Activated T-cell treated with anti-CD3 and anti-CD28 coated beads for 4 hours (primary cell): ENCODE measurements at places on chromosomes 4 and X.

DNA sequence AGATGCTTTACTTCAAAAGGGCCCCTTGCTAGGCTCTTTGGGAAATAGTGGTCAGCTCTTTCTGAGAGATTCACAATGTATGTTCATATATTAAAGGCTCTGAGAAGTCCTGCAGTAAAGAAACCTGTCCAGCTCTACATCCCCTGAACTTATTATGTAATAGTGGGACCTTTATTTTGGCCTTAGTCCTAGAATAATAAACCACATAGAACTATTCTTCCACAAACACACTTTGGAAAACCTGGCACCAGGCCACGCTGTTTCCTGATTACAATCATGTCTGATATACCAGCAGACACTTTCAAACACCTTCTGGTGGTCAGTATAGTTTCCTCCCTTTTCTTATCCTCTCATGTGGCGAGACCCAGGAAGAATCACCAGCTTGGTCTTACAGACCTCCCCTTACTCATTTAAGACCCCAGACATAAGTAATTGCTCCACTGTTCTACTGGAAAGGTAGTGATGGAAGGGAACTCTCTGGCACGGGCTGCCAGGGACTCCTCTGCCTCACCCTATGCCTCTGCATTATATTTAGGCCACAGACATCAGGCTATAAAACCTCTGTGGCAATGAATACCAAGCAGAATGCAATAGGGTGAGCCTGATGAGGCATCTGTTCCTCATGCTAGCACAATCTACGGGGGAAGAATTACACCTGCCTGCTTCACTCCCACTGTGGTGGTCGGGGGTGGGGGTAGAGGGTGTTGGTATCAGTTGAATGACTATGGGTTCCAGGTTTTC, 5.7 kb upstream of the PPEF1 start:
- no peak for DNase-seq

DNA sequence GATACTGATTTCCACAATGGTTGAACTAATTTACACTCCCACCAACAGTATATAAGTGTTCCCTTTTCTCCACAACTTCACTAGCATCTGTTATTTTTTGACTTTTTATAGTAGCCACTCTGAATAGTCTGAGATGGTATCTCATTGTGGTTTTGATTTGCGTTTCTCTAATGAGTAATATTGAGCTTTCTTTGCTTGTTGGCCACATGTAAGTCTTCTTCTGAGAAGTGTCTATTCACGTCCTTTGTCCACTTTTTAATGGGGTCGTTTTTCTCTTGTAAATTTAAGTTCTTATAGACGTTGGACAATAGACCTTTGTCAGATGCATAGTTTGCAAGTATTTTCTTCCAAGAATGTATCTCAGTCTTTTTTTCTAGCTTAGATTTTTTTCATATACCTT, 10.0 kb downstream of the FBXW7 start:
- DNase-seq, result no peak

DNA sequence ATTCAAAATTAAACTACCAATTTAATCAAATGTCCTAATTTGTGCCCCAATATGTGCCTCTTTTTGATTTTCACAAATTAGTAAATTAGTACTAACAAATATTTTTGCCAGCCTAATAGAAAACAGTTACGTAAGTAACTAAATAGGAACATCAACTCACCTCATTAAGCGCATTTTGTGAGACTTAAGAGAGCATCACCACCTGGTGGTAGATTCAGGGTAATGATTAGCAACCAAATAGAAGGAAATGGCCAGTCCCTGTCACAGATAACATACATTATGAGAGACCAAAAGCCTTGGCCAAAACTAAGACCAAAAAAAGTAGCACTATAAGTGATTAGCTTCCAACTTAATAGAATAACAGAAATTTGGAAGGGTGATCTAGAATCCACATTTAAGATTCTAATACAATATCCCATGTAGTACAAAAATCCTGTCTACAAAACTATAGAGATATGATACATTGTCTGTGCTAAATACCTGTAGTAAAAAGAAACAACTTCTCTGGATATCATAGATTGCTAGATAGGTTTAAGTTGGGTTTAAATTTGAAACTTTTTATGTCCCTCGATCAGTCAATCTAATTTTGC, 46.7 kb downstream of the C4orf46 start:
- DNase-seq, result no peak

DNA sequence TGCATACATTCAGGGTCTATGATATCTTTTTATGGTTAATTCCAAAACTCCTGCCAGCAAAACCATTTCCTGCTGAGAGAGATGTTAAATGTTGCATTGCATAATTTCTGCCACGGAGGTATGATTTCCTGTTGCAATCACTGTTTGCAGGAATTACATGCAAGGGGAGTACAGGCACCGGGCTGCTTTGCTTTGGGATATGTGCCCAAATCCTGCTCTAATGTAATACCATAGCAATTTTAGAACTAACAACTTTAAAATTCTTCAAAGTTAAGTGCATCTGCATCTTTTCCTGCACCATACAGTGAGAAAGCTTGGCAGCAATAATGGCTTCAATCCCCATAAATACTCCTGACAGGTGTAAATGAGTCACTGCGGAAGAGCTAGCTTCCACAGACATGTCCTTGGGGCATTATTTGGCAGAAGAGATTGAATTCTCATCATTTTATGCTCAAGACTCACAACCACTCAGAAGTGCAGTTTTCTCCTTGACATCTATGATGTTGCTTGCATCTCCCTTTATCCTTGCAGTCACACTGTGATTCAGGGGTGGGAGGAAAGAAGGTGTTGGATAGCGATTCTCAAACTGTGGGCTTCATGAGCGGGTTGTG, 29.6 kb downstream of the TRIM2 start:
- no peak for DNase-seq

- DNase-seq, result no peak
Measured at GRCh38 chr4:172740434-172740833, 428.2 kb upstream of the GALNT7 start.

DNA sequence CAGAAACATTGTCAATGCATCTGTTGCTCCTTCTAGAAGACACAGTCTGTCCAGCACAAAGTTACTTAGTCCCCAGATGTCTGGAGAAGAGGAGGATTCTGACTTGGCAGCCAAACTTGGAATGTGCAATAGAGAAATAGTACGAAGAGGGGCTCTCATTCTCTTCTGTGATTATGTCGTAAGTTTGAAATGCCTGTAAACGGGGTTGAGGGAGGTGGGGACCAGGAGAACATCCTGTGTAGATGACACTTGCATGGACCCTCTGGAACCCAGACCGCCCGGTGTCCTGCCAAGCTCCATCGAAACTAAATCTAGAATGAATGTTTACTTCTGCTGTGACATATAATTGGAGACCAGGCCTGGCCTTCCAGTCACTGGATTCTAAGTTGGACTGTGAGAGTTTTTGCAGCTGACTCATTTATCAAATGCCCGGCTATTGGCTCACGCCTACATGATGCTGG, 45.0 kb upstream of the MSANTD1 start:
- DNase-seq, result no peak

DNA sequence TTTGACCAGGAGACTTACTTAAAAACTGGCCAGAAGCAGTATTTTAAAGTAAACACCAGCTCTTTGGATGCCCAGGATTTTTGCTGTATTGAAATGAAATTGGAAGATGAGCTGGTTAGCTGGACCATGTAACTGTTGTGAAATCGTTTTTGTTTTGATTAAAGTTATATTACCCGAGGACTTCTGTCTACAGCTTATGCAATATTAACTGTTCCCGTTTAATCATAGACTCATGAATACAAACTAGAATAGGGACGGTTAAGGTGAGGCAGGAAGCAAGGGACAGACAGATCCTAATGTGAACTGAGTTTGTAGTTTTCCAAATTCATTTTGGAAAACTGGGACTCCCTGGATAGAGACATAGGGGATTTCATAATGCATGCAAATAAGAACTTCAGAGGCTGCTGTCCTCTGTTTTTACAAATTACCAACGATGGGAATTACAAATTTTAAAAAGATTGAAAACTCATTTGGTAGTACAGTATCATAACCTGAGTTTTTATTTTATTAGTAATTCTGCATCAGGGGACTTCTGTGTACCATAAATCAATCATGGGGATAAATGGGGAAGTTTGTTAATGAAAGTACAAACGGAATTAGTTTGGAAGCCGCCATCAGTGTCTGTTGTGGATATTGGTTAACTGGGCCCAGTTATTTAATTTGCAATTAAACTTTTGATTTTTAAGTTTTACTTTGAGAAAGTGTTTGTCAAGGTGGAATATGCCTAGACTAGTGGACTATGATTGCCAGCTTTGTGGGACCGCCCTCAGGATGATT, 304.4 kb downstream of the AFF2 start:
- DNase-seq, result no peak

DNA sequence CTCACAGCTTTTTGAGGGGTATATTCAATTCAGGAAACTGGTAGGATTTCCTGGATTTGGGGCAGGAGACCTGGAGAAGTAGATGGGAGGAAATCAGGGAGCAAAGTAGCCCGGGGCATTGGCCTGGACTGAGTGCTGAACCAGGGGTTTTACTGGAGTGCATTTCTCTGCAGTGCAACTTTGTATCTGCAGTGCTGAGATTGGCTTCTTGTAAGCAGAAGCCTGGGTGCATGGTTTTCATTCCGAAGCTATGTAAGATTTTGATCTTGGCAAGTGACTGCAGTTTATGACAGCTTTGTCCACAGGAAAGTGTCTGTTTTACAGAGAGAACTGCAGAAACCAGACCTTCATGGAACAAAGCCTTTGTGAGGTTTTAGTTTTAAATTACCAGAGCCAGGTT, 158.3 kb downstream of the SPCS3 start:
- no peak for DNase-seq

DNA sequence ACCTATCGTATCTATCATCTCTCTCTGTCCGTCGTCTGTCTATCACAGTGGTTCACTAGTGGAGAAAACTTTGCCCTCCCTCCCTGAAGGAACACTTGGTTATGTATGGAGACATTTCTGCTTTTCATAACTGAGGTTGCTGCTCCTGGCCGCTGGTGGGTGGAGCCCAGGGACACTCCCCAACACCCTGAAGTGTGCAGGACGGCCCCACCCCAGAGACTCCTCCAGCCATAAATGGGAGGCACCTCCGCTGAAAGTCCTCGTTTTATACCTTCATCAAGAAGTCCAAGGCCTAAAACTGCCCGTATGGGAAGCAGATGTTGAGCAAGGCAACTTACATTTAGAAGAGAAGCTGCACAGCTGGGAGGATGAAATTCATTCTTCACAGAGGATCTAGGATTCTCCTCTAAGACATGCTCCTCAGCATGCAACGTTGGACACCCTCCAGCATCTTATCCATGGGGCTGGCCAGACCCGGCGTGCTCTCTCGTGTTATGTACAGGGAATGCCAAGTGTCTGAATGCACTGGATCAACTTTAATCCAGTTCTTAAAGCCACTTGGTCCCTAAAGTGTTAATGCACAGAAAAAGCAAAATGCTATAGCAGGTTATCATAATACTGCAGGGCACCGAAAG, 43.5 kb downstream of the PRKX start:
- no peak for DNase-seq

GRCh38 chrX:46643636-46644035, 70.1 kb downstream of the CHST7 start:
- DNase-seq, result no peak

- no peak for DNase-seq
Measured at GRCh38 chrX:7155163-7155562, 7.2 kb upstream of the PUDP start.

DNA sequence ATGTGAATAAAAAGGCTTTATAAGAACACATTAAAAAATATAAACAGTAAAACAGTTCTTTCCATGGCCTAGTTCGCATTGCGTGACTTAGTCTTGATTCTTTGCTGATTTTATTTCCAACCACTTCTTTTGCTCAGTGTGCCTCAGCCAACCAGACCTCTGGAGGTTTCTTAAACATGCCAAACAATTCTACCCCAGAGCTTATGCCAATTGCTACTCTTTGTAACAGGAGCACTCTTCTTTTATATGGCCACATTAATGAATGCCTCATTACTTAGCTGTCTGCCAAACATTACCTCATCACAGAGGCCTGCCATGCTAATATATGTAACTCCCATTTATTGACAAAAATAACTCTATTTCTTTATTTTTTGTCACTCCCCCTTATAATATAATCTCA, 202.3 kb downstream of the NDST4 start:
- no peak for DNase-seq

- DNase-seq, result peak; percentile 70
Measured at GRCh38 chr4:75939890-75940691, 722 bp downstream of the NAAA start.

- DNase-seq, result peak; percentile 46
Measured at GRCh38 chrX:124388562-124388961, 42.2 kb downstream of the SH2D1A start.

DNA sequence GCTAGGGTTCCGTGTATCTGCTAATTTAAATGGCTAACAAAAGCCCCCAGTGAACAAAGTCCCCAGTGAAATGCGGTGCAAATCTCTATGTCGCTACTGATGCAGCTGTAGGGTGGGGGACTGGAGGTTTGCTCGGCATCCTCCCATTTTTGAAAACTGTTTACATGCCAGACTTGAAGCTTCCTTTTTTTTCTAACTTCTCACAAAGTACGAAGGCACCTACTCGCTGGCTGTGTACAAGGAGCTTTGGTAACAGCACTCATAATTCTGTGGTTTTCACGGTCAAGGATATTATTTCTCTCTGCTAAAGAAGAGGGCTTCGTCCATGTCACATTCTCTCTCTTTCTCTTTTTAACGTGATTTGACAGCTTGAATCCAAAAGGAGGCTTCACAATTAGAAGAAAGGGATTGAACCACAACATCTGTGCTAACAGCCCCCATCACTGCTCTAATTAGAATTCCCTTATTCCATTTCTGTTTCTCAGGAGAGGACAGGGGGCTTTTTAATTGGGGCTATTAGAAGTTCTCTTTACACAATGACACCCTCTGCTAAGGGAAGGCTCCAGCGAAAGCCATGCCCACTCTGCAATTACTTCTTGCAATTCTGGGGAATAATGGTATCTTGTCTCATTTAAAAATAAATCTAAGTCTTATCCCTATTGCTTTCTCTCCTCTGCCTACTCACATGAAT, 46.7 kb downstream of the TMEM156 start:
- DNase-seq, result no peak

- no peak for DNase-seq
Measured at GRCh38 chr4:51840781-51841180, 2.2 kb upstream of the DCUN1D4 start.

- DNase-seq, result no peak
Measured at GRCh38 chr4:1402021-1402515, 4.2 kb downstream of the NKX1-1 start.

- no peak for DNase-seq
Measured at GRCh38 chrX:121569609-121570008, 522.2 kb downstream of the GLUD2 start.

DNA sequence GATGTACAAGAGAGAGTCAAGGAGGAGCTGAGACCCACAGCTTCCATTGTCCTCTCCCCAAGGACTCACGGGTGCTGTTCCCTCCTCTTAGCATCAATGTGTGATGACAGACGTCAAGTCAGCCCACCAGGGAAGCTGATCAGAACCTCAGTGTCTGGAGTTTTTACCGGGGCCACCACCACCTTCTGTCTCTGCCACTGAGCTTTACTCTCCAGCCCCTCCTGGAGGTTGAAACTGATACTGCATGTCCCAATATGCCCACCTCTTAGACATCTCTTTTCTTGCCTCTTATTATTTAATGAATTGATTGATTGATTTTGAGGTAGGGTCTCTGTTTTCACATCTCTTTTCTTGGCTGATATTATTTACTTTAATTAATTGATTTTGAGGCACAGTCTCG, 10.3 kb upstream of the AKAP17A start:
- peak; percentile 68 for DNase-seq

GRCh38 chrX:49754233-49754857, 58.6 kb upstream of the PAGE1 start:
- peak; percentile 12 for DNase-seq
